Activated CD4-positive, alpha-beta T cell treated with anti-CD3 and anti-CD28 coated beads, Interleukin-2, amount 50 U/mL, for 24 hours (primary cell): ENCODE measurements at places on chromosomes 6 and 20.

DNA sequence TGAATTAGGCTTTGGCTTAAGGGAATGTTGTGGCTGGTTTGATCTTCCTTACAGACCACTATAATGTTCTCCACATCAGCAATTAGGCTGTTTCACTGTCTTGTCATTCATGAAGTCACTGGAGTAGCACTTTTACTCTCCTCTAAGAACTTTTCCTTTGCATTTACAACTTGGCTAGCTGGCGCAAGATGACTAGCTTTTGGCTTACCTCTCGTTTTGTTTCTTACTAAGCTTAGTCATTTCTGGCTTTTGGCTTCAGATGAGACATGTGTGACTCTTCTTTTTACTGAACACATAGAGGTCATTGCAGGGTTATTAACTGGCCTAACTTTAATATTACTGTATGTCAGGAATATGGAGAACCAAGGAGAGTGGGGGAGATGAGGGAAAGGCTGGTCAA is 143.2 kb downstream of the PTCHD4 start:
- no peak for DNase-seq

GRCh38 chr6:166541366-166541765 is 45.1 kb downstream of the RAMACL start:
- no peak for DNase-seq

DNA sequence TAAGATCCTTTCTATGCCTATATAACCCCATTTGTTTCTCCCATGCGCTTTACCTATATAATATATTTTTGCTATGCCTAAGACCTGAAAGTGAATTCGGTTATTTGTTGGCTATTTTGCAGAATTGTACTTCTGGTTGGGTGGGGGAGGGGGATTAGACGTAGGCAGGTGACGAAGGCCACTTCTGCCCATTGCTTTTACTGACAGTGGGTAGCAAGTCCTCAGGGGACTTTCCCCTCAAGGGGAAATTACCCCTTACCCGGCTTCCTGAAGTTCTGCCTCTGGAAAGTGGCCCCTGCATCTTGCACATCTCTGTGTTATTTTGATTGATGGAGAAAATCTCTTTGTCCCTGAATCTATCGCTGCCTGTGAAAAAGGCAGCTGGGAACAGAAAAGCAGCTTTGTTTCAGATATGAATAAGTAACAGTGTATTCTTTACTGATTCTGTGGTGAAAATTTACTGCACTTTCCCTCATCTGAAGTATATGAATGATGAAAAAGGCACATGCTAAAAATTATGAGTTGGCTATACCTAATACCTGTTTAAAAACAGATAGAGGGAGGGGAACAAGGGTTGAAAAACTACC is 133.9 kb downstream of the UTRN start:
- DNase-seq, result no peak

- no peak for DNase-seq
These were observed 125.2 kb downstream of the TBC1D7 start for GRCh38 chr6:13203145-13203544.

GRCh38 chr6:34242252-34243130 is 5.8 kb downstream of the HMGA1 start:
- no peak for DNase-seq

DNA sequence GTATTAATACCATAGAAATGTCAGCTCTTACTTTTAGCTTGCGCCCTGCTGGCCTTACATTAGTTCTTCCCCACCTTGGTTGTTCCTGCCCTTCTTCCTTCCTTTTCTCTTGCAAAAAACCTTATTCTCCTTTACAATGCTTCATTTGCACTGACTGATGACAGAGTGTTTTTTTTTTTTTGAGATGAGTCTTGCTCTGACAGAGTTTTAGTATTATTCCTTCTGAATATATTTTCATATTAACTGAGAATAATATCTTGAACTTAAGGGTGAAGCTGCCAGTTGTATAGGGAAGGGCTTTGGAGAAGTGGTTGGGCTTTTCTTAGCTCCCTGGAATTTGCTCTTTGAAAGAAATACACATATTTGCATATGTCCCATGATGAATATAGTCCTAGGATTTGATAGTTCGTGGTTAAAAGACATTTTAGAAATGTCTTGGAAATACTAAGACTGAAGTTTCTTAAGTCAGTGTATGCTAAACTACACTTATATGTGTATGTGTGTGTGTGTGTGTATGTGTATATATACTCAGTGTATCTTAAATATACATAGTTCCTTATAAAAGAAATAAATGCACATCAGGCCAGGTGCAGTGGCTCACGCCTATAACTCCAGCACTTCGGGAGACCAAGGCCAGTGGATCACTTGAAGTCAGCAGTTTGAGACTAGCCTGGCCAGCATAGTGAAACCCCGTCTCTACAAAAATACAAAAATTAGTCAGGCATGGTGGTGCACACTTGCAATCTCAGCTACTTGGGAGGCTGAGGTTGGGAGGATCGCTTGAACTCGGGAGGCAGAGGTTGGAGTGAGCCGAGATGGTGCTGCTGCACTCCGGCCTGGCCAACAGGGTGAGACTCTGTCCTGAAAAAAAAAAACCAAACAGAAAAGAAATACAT is 216.1 kb upstream of the MYLIP start:
- no peak for DNase-seq

- no peak for DNase-seq
These were observed 48.4 kb upstream of the SNAP25 start for GRCh38 chr20:10170261-10170660.

DNA sequence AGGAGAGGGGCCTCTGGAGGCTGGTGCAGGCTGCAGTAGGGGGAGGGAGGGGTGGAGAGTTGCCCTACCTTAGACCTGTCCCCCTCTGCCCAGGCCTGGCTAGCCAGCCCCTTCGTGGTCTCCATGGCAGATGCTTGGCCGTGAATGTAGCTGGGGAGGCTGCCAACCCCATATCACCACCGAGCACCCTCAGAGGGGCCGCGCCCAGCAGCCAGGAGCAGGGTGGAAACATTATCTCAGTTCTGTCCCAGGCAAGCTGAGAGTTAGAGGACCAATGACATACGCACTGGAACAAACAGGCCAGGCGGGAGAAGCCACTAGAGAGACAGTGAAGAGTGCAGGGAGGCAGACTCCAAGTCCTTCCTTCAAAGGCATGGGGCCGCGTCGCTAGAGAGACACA is 66.5 kb downstream of the LRFN2 start:
- no peak for DNase-seq

DNA sequence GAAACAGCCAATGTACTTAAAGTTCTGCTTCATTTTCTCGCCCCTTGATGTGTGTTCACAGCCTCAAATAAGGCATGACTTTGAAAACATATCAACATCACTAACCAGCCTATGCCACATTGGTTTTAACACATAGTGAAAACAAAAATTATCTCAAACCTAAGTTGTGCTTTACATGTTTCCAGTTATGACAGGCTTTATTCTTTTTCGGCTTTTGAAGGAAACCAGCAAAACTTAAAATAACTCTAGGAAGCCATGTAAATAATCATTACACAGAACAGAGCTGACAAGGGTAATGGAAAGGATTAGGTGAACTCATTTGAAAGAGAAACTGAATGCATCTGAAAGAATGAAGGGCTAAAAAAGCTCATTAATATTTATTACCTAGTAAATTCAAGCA is 42.1 kb downstream of the BMP5 start:
- DNase-seq, result no peak

GRCh38 chr20:63782051-63782471 is 42.5 kb downstream of the SLC2A4RG start:
- no peak for DNase-seq

GRCh38 chr6:27791182-27791943 is 120.8 kb downstream of the OR2B2 start:
- DNase-seq, result peak; percentile 46

GRCh38 chr6:111406200-111406721 is 76.8 kb downstream of the REV3L start:
- no peak for DNase-seq

DNA sequence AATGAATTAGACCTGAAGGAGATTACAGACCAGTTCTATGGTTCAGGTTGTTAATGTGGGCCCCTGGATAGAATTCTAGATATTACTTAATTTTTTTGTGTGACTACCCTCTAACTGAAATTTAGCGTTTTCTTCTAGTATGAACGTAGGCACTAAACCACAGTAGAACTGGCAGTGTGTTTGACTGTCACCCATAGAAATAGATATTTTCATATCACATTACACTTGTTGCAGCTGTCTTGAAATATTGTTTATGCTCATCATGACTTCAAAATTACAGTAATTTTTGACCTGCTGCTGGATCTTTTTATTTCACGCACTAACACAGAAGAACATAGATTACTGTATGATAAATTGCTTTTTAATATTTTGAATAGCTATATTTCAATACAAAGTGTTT is 31.6 kb downstream of the E2F3 start:
- DNase-seq, result no peak

- DNase-seq, result no peak
These were observed 4.5 kb upstream of the INSM1 start for GRCh38 chr20:20363434-20363798.

- no peak for DNase-seq
These were observed 27.3 kb downstream of the RIN2 start for GRCh38 chr20:19785173-19785982.

- no peak for DNase-seq
These were observed 155.8 kb downstream of the EYA4 start for GRCh38 chr6:133396984-133397348.

DNA sequence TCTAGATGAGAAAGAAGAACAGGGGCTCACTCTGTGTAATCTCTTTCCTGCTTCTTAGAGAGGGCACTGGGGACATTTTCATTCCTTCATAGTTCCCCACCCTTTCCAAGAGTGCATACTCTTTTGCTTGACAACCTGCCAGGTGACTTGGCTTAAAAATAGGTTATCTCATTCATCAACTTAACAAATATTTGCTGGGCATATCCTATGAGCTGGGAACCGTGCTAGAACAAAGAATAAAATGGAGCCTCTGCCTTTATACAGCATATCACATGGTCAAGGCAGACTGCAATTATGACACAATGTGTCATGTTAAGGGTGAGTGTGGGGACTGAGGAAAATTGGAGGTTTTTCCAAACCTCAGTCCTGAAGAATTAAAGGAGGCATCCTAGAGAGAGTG is 209.8 kb upstream of the FOXA2 start:
- no peak for DNase-seq

GRCh38 chr6:107991772-107992550 is 34.0 kb upstream of the SEC63 start:
- DNase-seq, result no peak

DNA sequence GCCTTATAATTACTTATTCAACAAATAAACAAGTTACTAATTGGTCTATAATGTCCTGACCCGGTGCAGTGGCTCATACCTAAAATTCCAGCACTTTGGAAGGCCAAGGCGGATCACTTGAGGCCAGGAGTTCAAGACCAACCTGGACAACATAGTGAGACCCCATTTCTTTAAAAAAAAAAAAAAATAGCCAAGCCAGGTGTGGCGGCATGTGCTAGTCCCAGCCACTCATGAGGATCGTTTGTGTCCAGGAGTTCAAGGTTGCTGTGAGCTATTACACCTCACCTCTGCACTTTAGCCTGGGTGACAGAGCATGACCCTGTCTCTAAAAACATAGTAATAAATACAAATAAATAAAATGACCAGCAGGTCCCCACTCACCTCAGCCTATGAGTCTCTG is 9.8 kb upstream of the UBE2V1 start:
- DNase-seq, result no peak

DNA sequence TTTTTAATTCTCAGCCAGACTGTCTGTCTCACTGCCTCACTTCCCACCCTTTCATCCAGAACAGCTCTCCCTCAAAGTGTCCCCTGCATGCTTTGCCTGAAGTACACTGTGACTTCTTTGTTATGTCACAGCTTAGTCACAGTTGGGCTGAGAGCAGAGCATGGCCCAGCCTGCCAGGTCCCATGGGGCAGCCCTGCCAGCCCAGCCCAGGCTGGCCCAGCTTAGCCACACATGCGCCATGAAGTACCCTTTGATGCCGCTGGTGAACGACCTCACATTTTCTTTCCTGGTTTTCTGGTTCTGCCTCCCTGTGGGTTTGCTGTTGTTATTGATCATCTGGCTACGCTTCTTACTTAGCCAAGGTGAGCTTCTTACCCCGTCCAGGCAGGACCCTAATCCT is at the start of gene ADIG:
ADIG (plus strand) TSS at position 185 of the 400 bp plus-strand sequence; CDS start at position 239, 54 bp downstream.
- no peak for DNase-seq

- DNase-seq, result no peak
These were observed 14.8 kb upstream of the ELOVL5 start for GRCh38 chr6:53363341-53364079.

DNA sequence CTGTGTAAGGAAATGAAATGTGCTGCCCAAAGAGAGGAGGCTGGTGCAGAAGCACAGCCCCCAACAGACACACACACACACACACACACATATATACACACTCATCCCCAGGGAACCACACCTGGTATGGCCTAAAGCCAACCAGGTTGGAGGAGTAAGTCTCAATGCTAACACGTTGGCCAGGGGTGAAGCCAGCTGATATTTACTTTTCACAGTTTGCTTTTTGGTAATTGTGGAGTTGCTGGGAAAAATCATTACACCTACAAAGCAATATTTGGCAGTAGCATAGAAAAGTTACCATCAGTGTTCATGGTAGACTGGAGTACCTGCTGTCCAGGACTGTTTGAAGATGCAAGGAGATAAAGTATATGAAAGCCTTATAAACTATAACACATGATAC is 50.3 kb upstream of the NAA20 start:
- DNase-seq, result no peak

DNA sequence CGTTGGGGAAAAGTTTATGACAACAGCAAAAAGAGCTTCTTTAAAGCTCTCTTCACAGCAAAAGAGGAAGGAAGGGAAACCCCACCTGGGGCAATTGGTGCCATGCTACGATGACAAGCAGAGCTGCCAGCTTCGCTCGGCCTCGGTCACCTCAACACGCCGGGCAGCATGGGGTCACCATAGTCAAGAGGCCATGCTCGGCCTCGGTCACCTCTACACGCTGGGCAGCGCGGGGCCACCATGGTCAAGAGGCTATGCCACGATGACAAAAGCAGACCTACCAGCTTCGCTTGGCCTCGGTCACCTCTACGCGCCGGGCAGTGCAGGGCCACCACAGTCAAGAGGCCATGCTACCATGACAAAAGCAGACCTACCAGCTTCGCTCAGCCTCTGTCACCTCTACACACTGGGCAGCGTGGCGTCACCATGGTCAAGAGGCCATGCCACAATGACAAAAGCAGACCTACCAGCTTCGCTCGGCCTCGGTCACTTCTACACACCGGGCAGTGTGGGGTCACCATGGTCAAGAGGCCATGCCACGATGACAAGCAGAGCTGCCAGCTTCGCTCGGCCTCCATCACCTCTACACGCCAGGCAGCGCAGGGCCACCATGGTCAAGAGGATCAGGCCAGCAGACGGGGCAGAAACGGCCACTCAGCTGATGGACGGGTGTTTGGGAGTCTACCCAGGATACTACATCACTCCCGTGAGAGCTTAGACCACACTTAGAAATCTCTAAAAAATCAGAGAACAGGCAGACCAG is 12.1 kb downstream of the APMAP start:
- DNase-seq, result no peak

DNA sequence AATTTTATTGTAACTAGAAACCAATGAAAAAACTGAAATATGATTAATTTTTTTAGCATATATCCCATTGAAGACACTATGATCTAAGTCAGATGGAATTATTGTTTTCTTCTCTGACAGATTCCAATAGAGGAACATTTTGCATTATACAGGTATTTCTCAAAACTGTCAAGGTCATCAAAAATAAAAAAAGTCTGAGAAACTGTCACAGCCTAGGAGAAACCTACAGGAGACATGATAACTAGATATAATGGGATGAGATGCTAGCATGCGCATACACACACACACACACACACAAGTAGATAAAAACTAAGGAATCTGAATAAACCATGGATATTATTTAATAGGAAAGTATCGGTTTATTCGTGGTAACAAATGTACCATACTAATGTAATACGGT is 161.9 kb upstream of the HCRTR2 start:
- no peak for DNase-seq

GRCh38 chr6:128491610-128492206 is 28.7 kb downstream of the PTPRK start:
- DNase-seq, result no peak

- no peak for DNase-seq
These were observed 48.7 kb upstream of the SRSF6 start for GRCh38 chr20:43408848-43409576.
